ENCODE measurements at places on chromosomes 1 and 21. TPM values are rescaled to one million over a fixed set of nuclear protein-coding genes. Genes with fewer than 3 reads are reported as not detected.

SPRR2G gene
- total RNA-seq = not detected

DNA sequence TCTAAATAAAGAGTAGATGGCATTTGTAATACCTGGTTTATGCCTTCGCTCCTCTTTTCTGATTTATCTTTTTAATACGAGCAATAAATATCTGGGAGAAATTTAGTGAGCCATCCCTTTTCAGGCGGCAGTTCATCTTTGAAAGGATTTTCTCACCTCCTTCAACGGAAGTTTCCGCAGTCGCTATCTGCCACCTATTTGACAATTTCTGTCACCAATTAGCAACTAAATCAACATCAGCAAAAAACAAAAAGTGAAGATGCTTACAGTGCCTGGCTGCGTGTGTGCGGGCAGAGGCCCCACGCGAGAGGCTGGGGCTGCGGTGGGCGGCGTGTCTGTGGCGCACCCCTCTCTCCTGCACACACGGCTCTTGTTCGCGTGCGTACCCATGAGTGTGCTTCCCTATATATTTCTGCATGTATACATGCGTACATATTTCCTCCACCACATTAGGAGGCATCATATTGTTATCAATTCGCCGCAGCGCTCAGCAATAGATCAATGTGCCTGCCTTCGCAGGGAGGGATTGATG lies 117.3 kb upstream of the BARHL2 start:
- no peaks in the 10 kb centered on the region for H3K27me3 ChIP-seq
- H3K36me3 ChIP-seq = peaks cover 27% of the 10 kb centered on the region
- H3K4me1 ChIP-seq = peaks cover 8% of the 10 kb centered on the region
- H3K27ac ChIP-seq = no peak overlapping the region

DNA sequence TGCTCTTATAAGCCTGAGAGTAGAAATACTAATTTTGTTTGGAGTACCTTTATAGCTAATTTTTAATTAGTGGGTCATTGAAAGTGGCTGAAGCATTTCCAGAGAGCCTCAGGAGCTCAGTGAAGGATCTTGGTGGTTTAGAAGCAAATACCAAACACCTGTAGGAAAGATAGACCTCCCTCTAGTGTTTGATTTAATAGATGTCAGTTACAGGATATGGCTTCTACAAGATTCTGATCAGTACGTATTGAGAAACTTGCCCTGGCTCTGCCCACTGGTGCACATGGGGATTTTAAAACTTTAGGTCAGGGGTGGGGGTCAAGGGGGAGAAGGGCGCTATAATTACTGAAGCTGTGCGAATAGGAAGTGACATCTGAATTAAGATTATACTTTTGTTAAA lies 122.2 kb downstream of the POU2F1 start:
- H3K36me3 ChIP-seq = no peaks in the 10 kb centered on the region
- H3K27me3 ChIP-seq = no peaks in the 10 kb centered on the region
- no peak for DNase-seq
- no peak overlapping the region for H3K27ac ChIP-seq
- no peak overlapping the region for H3K4me3 ChIP-seq
- no peaks in the 10 kb centered on the region for H3K4me1 ChIP-seq

DNA sequence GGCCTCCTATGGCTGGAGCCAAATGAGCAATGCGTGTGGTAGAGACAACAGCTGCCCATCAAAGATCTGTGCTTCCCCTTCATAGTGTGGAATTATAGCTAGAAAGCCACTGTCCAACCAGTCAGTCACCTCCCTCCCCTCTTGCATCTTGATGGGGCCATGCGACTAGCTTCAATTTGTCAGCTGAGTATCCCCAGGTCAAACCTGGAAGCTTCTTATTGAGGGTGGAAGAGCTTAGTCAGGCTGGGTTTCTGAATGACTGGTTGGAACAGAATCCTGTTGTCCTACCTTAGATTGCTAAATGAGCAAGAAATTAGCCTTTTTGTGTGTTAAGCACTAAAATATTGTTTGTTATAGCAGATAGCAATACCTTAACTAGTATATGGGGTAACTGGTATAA lies 625.4 kb downstream of the PTPRC start:
- no peak for DNase-seq
- no peaks in the 10 kb centered on the region for H3K36me3 ChIP-seq
- H3K4me1 ChIP-seq = no peaks in the 10 kb centered on the region

OR2T11 gene
- total RNA-seq = not detected

YTHDF2 gene
- total RNA-seq = 114 TPM

- H3K4me1 ChIP-seq = no peaks in the 10 kb centered on the region
- no peak for DNase-seq
- H3K36me3 ChIP-seq = no peaks in the 10 kb centered on the region
- H3K27me3 ChIP-seq = peaks cover 5% of the 10 kb centered on the region
- H3K4me3 ChIP-seq = no peak overlapping the region
Observed at GRCh38 chr1:114341299-114341698, 169.7 kb downstream of the TRIM33 start.
